ENCODE measurements at places on chromosomes 2 and 18.

DNA sequence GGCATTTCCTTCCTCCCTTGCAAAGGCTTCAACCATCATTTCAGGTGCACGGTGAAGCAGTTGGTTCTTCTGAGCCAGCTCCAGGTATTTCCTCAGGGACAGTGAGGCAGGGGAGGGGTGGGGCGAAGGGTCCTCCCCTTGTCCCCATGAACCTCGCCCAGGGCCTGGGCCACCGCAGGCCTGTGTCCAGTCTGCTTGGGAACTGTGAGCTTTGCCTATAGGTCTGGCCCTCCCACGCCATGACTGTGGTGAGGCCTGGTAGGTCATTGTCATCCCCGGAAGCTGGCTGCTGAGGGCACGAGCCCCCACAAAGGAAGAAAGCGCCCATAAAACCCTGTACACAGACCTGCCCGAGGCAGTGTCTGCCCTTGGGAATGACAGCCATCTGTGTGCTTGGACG, 134.3 kb downstream of the ACKR3 start:
- DNase-seq, result no peak

DNA sequence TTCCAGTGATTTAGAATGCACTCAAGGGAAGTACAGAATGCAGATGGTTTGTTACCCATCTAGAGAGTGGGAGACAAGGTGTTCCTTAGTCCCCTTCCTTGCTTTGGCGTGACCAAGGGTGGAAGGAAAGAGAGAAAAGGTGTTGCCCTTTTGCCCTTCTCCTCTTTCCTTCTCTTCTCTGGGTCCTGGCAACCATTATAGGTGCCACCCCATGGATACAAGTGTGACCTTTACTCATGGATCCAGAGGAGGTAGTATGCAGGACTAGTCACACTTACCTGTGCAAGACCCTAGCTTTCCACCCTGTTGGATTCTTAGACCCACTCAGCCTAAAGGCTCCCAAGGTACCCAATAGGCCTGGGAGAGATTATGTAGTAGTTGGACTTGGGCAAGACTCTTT, 11.6 kb upstream of the RBFA start:
- no peak for DNase-seq

GRCh38 chr2:193796847-193797246, 1602.1 kb upstream of the TMEFF2 start:
- no peak for DNase-seq

- no peak for DNase-seq
Observed at GRCh38 chr2:172105471-172106107, 2.9 kb upstream of the DLX2 start.

DNA sequence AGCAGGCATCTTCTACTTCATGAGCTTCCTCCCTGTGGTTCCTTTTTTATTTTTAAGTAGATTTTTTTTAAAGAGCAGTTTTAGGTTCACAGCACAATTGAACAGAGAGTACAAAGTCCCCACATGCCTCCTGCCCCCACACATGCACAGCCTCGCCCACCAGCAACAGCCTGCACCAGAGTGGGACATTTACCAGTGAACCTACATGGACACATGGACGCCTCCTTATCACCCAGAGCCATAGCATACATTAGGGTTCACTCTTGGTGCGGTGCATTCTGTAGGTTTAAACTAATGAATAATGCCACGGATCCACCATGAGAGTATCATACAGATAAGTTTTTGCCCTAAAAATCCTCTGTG, 40.9 kb downstream of the HS1BP3 start:
- DNase-seq, result no peak

DNA sequence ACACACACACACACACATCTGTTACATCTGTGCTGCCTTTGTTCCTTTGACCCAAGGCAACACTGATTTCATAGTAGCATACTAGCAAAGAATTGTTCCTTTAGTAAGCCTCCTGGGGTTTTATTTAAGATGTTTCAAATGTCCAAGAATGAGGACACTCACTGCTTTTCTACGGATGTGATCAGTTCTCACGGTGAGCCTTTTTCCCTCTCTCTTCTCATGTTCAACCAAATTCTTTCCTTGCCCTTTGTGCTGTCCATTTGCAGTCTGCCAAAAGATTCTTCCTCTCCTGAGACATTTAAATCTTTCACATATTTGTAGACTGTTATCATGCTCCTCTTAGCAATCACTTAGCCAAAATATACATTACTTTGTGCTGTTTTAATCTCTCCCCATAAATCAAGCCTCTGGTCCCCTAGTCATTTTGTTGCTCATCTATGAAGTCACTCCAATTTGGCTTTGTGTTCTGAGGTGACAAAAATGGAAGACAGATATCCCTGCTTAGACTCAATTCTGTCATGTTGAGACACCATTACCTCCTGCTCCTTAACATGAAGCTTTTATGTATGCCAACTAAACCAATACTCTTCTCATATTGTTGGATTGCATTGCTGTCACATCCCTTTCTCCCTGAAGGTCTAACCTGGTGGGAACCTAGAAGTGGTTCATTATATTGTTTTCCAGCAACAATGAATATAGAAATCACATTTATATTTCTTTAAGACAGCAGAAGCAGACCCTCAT, 1605.3 kb upstream of the ACVR2A start:
- peak; percentile 61 for DNase-seq

- no peak for DNase-seq
Observed at GRCh38 chr2:183349091-183349490, 224.8 kb downstream of the NUP35 start.

- DNase-seq, result no peak
Observed at GRCh38 chr18:75111760-75112159, 97.2 kb downstream of the PTGR3 start.

DNA sequence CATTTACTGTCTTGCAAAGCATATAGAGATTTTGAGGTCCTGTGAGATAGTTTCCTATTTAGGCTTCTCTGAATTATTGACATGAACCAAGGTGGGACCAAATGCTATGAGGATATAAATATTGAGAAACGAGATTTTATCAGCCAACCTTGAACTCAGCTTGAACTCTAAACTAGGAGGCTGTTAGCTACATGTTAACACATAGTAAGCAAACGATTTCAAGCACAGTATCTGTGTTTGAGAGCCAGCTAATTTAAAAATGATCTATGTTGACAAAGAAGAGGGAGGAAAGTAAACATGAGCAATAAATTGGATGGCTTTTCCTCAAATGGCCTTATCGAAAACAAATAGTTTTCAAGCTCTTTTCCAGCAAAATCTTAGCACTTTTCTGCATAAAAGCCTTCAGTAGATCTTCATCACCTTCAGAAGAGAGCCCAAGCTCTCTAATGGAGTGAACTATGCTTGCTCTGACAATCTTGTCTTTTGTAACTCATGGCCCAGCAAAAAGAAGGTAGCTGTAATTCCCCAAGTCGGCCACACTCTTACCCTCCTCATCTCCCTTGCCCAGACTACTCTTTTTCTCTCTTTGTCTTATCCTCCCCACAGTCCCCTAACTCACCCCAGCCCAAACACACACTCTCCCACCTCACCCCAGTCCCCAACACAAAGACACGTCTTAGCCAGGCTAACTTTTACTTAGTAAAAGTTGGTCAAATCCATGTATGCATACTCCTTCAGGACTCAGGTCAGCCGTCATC, 14.7 kb downstream of the CD28 start:
- no peak for DNase-seq

DNA sequence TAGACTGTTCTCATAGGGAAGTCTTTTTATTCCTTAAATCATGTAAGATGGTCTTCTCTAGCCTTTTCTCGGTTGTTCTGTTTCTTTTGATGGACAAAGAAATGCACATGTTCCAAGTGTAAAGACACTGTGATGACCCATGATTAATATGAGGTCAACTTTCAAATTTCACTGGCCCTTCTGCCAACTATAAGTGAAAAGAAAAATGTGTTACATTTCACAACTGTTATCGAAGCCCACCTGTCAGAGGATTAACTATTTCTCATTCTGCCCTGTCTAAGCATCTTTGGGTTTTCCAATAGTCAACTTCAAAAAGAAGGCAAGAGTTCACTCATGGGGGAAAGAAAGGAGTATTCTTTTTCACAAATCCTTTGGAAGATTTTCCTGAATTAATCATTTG, 3.3 kb downstream of the RDH14 start:
- DNase-seq, result no peak

GRCh38 chr18:76980663-76981395, 151.8 kb downstream of the MBP start:
- DNase-seq, result no peak

- DNase-seq, result no peak
Observed at GRCh38 chr18:74949611-74950010, 259.3 kb downstream of the PTGR3 start.

DNA sequence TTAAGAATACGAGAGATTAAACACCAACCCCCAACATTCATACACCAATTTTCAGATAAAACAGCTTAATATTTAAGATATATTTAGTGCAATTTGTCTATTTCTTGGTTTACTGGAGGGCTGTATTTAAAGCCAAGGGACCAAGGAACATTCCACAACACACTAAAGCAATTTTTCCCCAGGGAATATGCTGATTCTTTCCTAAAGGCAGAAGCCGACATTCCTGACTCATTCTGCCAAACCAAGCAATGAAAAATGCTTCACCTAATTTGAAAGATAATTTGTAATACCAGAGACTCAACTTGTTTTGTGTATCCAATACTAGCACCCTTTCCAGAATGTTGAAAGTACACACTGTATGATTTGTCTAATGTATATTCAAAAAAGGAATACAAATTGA, 1267.6 kb upstream of the PIK3C3 start:
- DNase-seq, result peak; percentile 5

DNA sequence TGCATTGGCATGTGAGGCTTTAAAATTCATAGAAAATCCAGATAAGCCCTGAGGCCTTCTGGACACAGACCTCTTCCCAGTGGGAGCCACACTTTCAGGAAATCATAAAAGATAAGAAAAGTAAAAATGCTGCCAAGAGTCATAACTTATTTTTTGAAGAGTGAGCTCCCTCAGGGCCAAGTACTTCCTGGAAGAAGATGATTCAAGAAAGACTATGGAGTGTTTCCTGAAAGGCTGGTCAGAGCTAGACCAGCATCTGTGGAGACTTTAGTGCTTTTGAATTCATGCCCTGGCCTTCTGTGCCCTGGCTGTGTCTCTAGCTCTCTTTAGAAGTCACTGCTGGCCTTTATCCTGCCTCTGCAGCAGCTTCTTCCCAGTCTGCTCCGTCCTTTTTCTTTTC, 6.4 kb upstream of the XDH start:
- no peak for DNase-seq

DNA sequence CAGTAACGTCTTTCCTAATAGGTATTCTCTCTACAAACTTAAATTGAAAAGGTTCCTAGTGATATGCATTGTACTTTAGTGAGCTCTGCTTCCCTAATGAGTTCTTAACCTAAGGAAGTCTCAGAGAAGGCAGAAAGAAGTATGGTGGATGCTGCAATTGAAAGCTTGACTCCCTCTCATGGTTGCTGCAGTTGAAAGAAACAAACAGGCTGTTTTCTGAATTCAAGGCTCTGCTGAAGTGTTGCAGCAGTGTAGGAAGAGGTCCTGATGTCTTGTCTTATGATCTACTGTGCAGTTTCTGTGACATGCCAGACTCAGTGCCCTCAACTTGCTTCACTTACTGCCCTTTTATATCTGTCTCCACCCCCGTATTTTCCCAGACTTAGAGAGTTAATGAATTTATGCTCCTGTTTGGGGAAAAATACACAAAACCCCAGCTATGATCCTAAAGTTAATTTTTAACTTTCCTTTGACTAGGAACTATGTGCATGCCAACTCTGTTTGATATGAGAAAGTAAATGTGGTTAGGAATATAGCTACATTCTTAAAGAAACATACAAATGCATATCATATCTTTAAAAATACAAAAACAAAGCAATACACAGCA, 655.3 kb upstream of the FAM98A start:
- DNase-seq, result no peak

DNA sequence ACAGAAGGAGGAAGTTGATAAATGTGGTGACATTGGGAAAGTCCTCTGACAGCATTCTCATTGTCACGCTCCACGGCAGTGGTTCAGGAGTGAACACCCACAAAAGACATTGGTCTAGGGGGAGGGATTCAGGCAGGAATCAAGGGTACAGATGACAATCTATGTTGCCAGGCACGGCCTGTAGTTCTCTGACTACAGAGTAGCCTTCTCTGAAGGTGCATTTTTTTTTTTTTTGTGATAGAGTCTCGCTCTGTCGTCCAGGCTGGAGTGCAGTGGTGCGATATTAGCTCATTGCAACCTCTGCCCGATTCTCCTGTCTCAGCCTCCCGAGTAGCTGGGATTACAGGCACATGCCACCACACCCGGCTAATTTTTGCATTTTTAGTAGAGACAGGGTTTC, 7.4 kb upstream of the MOB1A start:
- DNase-seq, result no peak

DNA sequence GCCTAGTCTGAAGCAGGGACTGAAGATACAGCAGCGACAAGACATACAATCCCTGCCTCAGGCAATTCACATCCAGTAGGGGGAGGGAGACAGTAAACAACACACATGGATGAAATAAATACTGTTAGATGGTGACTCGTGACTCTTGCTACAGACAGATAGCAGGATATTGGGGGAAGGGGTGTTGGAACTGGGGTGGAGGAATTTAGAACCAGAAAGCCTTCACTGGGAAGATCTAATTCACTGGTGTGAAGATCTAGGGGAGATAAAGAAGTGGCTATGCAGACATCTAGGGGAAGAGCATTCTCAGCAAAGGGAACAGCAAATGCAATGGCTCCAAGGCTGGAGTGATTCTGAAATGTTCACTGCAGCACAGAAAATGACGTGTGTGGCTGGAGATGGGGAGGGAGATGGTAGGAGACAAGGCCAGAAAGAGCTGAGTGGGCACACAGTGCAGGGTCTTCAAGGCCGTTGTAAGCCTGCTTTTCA, 52.6 kb upstream of the TMEM163 start:
- no peak for DNase-seq

GRCh38 chr2:236360496-236360895, 96.3 kb upstream of the ASB18 start:
- no peak for DNase-seq

DNA sequence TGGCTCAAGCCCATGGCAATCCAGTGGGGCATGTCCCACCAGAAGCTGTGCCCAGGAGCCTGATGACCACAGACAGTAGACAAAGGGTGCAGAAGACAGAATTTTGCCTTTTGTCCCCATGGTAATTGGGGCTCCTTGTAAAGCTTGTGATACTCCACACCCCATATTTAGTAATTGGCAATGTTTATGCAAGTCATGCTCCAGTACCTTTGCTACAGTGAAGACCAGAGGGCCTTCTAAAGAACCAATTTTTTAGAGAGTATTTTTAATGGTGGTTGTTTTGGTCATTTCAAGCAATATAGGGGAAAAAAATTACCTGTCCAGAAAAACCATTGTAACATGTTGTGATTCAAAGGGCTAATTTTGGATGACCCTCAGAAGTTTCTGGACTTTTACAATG, 194.8 kb downstream of the ANAPC1 start:
- no peak for DNase-seq

- DNase-seq, result no peak
Observed at GRCh38 chr18:49006641-49007454, 56.1 kb upstream of the SMAD7 start.

DNA sequence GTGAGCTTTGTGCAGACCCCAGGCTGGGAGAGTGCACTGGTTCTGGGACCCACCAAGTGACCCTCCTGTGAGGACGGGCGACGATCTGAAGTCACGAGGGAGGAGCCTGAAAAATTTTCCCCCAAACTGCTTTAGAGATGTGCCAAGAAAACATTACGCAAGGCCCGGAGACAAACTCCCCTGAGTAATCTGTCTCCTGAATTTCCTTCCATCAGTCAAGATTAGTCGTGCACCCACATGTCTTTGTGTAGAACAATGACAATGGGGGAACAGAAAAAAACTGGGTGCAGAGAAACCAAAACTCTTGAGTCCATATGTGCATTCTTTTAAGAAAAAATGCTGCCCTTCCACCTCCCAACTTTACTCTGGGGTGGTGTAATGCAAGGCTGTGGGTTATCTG, 12.6 kb upstream of the NCK2 start:
- DNase-seq, result no peak

Data from AG08395 (cell line).